Glomerular endothelial cell (primary cell): ENCODE measurements at places on chromosomes 1 and 21. TPM values are rescaled to one million over a fixed set of nuclear protein-coding genes. Genes with fewer than 3 reads are reported as not detected.
A peak's percentile ranks its signal among the peaks of the same experiment; 100 is the strongest.

The CLDN17 gene
- total RNA-seq, result not detected in 2 replicates

The CFAP107 gene
- total RNA-seq, result not detected in 2 replicates

The SYT11 gene
- total RNA-seq, result 31.2 and 34.4 TPM in 2 replicates

DNA sequence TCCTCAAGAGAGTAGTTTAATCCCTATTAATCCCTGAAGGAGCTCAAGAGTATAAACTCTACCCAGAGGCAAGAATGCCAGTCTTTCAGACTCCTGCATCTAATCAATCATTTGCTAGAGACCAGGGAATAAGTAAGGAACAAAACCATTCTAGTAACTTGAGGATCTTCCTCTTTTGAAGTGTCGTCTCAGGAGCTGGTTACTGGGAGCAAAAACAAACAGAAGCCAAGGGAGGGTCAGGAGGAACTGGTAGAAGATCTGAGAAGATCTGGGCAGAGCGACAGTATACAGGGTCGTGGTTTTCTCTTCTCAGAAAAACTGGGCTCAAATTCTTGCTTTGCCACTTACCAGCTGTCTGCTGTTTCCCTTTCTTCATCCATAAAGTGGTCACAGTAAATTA lies 69.3 kb downstream of the RPS6KA1 start:
- DNase-seq, result no peak

DNA sequence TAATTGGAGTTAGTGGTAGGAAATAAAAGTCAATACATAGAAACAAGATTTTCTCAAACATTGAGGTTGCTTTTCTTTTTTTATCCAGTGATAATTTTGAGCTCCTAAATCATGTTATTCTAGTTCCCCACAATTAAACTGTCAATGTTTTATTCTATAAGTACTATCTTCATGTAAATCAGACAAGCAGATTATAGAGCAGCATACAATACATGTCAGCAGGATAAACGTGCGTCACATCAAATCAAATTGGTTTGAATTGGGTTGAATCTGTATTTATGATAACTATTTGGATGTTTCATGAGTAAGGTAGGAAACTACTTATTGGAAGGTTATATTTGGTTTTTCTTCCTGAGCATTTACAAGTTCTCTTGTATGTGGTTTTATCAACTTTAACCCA lies 2028.7 kb downstream of the NCAM2 start:
- DNase-seq, result no peak

DNA sequence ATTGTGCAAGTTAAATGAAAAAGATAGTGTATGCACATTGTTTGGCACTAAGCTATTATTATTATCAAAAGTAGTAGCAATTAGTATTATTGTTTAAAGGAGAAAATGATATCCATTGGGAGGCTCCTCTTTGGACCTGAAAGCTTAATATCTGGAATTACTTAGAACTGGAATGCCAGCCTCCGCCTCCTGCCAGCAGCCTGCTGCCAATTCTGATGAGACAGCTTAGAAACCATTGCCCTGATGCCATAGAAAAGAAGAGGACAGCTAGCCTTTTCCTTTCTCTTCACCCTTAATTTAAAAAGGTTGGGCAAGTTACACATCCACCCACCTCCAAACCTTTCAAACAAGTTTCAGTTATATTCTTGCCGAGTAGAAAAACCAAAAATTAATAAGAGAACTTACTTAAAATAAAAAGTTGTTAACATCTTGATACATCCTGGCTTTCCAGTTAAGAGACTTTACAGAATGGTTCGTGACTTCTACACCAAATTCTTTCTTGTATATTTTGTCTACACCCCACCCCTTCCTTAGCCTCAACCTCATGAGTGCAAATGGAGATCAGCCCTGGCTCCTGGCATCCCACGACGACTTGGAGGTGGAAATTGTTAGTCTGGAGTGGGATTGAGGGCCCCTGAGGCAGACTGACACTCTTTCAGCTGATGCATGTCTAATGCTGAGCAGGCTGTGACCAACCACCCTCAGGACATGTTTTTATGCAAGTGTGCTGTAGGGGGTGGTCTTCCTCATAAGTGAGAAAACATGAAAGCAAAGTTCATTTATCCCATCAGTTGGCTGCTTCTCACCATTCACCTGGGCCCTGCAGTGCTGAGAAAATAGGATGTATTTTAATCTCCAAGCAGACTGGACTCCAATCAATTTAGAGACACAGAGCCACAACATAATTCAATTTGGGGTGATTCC lies 120.6 kb downstream of the KCNJ15 start:
- no peak for DNase-seq

DNA sequence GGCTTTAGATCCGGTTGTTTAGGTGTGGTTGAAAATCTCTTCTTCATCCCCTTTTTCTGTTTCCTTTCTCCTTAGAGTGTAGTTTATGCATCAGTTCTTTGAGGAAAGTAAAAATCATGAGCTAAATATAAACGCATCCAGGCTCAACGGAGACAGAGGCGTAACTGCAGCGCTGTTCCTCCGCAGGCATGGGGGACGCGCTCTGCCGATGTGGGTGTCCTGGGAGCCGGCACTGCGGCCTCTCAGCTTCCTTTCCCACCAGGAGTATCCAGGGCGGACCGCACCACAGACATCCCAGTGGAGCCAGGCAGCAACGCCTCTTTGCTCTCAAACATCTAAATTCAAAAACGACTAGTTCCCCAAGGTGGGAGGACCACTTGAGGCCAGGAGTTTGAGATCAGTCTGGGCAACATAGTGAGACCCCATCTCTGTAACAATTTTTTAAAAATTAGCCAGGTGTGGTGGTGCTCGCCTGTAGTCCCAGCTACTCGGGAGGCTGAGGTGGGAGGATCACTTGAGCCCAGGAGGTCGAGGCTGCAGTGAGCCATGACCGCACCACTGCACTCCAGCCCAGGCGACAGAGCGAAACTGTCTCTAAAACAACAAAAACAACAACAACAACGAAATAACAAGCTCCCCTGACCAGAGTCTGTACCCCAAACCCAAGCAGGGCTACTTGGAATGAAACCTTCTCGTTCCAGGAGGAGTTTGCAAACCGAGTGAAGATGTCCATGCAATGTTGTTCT lies 16.4 kb downstream of the SLC45A1 start:
- DNase-seq, result no peak

DNA sequence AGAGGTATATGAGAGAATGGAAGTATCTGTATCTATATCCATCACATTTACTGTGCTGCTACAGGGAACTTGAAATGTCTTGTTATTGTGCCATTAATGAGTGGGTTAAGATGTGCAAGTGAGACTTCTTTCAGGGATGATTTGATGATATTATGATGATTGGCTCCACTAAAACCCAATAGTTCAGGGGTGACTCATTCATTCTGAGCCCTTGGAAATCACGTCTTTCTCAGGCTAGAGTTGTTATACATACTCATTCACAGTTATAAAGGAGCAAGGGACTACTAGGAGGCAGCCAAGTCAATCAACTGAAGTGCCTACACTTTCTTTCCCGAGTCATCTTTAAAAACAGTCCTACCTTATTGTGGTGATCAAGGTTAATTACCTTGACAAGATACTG lies 1109.8 kb upstream of the B3GALT2 start:
- DNase-seq, result no peak

DNA sequence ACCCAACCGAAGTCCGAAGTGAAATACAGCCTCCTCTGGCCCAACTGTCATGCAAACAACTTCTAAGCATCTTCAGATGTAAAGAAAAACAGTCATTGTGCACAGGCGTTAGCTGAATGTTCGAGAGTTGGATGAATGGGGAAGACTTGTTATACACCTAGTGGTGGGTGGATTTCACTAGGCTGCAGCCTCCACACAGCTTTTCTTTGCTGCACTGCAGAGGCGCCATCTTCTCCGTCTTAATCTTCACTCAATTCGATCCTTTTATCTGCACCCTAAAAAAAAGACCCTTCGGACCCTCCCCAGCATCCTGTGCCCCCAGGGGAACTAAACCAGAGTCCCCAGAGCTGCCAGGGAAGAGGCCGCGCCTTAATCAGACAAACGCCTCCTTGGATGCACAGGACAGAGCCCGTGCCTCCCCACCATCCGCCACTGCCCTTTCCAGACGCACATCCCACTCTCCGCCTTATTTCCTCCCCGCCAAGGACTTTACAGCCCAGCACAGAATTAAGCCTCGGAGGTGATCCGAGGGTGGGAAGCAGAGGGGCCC lies 1.4 kb downstream of the APP start:
- DNase-seq, result no peak

GRCh38 chr1:72037745-72038343 lies 244.5 kb downstream of the NEGR1 start:
- peak; percentile 20 for DNase-seq

GRCh38 chr1:33232716-33233115 lies 23.6 kb upstream of the ZNF362 start:
- DNase-seq, result no peak
